ENCODE measurements at places on chromosomes 4 and X.

DNA sequence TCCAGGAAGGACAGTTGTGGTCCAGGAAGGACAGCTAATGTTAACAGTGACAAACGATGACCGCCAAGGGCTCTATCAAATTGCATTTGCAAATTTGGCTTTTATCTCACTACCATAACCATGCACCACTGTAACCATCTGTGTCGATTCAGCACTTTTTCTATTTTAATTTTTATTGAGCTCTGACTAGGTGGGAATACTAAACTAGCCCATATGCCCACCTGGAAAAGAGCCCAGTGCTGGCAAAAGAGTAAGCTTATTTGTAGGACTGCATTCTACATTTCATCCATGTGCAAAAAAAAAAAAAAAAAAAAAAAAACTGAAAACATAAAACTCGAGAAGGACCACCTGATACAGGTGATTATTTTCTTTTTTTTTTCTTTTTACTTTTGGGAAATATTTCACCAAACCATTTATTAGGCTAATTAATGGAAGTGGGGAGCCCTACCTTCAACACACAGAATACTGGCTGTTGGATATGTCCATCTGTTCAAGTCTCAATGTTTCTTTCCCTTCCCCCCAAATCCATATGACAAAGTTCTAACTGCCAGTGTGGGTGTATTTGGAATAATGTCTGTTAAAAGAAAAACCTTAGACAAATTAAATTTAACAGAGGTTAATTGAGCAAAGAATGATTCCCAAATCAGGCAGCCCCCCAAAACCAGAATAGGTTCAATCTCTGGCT is 99.5 kb upstream of the MXRA5 start:
- no peak for DNase-seq

GRCh38 chrX:465418-466215 is 78.9 kb upstream of the PPP2R3B start:
- no peak for DNase-seq

GRCh38 chrX:68061206-68061535 is 372.1 kb downstream of the OPHN1 start:
- DNase-seq = no peak

GRCh38 chrX:10798041-10798440 is 177.7 kb upstream of the MID1 start:
- DNase-seq = no peak

DNA sequence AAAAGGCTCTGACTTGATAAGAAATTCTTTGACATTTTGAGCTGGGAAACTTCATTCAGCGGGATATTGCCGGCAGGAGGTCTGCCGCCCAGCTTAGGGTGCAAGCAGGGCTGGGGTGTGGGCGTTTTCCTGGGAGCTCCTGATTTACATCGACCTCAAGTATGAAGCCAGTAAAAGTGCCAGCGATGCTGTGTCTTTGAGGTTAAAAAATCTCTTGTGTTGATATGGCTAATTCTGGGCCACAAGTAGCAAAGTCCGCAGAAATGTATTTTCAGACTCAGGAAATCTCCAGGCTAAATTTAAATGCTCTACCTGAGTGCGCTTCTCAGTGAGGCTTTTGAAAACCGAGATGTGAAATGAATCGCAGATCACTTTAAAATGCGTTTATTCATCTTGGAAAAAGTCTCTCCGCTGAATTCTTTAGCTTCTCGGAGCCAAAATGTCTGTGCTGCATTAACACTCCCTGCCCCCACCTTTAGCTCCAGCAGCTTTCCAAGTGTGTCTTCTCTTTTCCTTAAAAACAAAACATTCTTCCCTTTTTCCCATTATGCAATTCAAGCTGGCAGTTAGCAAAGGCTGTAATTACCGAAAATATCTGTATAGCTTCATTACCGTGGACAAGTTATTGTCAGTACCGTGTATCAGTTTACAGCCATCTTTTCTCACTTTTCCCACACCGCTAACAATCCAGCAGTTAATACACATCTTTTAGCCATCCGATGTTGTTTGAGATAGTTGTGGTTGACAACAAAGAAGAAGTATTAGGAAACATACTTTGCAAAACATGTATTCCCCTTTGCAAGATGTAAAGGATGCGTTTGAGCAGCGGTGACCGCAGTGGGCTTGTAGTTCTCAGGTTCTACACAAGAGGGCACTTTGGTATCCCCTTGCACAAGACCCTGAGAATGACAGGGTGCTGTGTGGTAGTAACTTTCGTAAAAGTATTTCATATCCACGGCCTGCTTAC is 136.0 kb upstream of the STX18 start:
- peak; percentile 33 for DNase-seq

DNA sequence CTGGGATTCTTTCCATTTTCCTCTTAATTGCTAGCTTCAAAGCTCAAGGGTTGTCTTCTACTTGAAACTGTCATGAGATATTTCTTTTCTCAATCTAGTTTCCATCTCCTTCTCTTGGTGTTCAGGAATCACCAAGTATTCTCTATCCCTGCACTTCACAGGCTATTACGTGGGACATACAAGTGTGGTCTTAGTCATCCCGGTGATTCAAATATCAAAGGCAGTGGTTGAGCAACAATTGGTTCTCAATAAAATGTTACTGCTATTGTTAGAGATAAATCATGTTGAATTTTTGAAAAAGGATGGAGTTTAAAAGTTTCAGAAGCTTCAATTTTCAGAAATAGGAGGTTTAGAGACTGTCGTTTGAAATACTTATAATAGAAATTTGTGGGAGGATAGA is 812.9 kb downstream of the FSTL5 start:
- DNase-seq = no peak

DNA sequence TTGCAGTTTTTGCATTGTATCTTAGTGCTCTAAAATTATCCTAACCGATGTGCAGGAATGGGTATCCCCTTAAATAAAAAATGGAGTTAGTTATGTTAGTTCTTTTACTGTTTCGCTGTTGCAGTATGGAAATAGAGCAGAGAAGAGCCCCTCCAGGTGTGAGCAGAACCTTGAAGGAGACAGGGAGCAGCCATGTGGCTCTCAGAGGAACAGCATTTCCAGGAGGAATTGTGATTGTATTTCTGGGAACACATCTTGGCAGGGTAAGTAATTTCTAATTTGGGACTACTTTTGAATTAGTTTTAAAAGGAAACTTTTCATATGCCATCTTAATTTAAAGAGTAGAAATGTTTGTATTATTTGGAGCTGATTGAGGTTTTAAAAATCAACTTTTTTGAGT is 5.3 kb upstream of the CCDC158 start:
- DNase-seq = no peak

- DNase-seq = no peak
Observed at GRCh38 chrX:39311646-39312045, 510.4 kb downstream of the MID1IP1 start.

DNA sequence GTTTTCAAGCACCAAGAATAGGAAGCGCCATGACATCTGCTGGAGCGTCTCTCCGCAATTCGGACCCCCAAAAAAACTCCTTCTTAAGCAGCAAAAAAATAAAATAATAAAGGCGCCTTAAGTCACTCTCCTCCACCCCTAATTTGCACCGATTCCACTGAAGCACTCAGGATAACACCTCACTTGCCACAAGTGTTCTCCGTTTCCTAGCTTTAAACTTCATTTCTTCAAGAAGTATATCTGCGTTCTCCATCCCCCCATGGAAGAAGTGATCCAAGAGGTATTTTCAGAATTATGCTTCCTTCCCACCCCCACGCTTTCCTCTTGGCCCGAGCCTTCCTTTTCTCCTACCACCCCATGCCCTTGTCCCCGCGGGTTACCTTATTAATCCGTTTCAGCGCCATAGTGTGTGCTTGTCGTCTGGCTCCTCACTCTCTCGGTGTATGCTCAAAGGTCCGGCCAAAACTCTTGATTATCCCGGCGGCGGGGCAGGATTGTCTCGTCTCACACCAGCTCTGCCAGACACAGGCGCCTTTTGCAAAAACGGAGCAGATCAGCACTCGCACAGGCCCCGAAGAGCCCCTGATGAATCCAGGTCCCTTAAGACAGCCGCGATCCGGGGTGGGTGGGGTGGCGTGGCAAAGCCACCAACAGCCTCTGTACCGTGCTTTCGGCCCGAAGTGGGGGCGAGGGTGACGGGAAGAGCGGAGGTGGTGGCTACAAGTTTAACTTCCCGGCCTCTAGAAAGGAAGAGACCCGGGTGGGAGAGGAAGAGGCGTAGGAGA is 1.1 kb downstream of the UBE2D3 start:
- no peak for DNase-seq

DNA sequence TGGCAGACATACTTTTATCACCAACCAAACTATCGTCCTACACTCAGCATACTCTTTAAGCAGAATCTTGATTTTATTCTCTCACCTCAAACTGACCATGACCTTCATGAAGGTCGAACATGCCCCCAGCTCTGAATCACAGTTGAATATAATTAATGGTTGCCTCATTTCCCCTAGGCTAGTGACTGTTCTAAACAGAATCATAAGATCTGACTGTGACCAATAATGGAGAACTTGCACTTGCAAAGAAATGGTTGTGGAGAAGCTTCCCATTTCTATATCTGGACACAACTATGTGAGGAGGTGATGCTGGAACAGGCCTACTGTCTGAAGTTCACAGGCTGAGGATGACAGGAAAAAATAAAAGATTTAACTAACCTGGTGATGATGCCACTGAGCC is 85.1 kb downstream of the PDGFC start:
- no peak for DNase-seq

- no peak for DNase-seq
Observed at GRCh38 chr4:148288448-148288847, 153.8 kb downstream of the NR3C2 start.

- DNase-seq = no peak
Observed at GRCh38 chr4:178027796-178028195, 585.6 kb upstream of the AGA start.

GRCh38 chrX:19683817-19684216 is 168.5 kb upstream of the MAP3K15 start:
- no peak for DNase-seq

GRCh38 chrX:124010157-124010556 is 48.7 kb downstream of the STAG2 start:
- no peak for DNase-seq

DNA sequence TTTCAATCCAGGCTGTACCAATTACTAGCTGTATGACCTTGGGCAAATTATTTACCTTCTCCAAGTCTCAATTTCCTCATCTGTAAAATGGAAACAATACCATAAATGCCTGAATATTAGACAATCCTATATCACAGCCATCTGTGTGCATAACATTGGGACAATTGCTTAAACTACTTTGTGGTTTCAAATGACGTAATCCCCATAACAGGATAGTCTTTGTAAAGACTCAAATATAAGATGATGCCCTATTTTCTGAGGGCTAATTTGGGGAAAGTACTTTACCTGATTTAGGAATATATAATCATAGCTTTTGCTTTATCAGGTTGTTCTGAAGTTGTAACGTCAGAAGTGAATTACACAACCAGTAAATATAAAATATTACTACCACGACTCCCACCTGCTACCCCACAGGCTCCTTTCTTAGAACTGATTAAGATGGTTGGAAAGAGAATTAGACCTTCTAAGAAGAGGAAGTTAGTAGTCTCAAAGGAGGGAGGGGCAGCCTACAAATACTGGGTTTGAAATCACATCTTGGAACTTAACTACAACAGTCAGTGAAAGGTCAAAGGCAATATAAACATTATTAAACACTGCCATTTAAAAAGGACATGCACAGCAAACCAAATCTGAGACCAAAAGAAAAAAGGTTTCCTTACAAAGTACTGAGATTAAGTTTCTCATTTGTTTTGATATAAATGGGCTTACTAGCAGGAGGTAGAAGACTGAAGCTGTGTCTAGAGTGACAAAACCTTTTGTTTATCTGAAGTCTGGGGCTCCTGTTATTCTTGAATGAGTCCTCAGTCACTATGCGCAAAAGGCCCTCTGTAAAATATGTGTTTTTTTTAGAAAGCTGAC is 215.0 kb downstream of the SCFD2 start:
- no peak for DNase-seq

GRCh38 chrX:129092242-129092641 is 431.0 kb downstream of the SMARCA1 start:
- no peak for DNase-seq

DNA sequence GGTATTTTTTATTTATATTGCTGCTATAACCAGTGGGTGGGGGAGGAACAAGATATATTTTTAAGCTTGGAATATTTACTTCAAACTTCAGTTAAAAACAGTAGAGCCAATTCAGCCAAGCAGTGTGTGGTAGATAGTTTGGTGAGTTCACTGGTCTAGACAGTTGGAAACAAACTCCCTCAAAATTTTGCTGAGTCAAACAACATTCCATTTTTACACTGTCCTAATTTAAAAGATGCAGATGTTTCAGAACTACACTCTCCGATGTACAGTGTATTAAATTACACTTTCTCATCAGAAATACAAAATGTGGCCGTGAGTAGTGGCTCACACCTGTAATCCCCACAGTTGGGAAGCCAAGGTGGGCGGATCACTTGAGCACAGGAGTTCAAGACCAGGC is 23.3 kb downstream of the PRKX start:
- no peak for DNase-seq

GRCh38 chr4:81771721-81772120 is 300.0 kb upstream of the RASGEF1B start:
- no peak for DNase-seq

DNA sequence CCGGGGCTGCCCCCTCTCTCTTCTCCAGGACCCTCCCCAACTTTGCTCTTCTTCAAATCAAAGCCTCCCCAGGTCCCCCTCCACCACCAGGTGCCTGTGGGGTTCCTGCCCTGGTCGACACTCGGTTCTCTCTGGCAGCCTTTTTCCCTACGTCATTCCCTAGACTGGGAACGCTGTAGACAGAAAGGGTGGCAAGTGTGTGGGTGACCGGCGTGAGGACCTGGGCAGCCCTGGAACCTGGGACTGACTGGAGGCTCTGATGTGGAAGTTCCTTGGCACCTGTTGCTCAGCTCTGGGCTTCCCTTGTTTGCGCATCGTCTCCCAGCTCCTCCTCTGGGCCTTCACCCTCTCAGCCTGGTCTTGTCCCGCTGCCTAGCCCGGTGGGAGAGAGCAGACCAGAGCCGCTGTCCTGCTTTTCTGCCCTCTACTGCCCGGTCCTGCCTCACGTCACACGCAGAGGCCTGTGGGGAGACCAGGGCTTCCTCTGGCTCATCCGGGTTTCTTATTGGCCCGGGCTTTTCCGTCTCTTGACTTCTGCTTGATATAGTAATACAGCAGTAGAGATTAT is 1.3 kb downstream of the TACC3 start:
- DNase-seq = no peak
